ENCODE measurements at places on chromosomes 11 and 22.

GRCh38 chr11:44176546-44177213 lies 81.2 kb downstream of the EXT2 start:
- no peak for DNase-seq

GRCh38 chr11:76197941-76198640 lies 8.2 kb downstream of the WNT11 start:
- no peak for DNase-seq

GRCh38 chr11:69138265-69138664 lies 17.5 kb upstream of the SMIM38 start:
- no peak for DNase-seq

GRCh38 chr22:24417200-24417599 lies 10.2 kb upstream of the ADORA2A start:
- no peak for DNase-seq

All from amygdala (tissue), 56 donors.